Effector memory CD4-positive, alpha-beta T cell (primary cell): ENCODE measurements at places on chromosomes 12 and 14.

- no peak for DNase-seq
These were observed 380.0 kb downstream of the DIO2 start for GRCh38 chr14:79831195-79831892.

- no peak for DNase-seq
These were observed 4.0 kb downstream of the RASAL1 start for GRCh38 chr12:113131556-113131955.

DNA sequence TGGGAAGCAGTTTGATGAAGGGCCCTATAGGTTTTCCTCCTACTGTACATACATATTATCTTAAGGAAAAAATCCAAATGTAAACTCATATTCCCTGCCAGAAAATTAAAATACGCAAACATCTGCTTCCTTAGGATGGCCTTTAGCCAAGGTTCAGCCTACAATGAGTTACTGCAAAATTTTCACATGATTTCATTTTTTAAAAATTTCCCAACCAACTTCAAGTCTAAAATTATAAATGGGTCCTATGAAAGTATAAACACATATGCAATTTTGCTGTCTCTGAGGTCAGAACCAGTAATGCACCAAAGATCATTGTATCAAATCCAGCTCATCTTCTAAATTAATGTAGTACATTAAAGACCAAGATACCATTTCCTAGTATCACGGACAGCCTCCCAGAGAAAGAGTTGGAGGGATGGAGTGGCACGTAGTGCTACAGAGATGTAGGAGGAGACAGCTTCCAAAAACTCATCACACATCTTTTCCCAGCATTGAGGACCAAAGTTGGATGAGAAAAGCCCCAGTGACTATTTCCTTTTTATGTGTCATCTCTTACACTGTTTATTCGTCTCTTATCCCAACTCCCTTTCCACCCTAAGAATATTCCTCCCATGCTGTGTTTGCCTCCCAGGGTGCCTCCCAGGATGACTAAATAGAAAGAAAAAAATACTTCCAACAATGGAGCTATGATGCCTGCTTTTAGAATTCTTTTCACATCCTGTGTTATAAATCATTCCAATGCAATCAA lies 92.3 kb upstream of the SLCO1C1 start:
- DNase-seq, result no peak

DNA sequence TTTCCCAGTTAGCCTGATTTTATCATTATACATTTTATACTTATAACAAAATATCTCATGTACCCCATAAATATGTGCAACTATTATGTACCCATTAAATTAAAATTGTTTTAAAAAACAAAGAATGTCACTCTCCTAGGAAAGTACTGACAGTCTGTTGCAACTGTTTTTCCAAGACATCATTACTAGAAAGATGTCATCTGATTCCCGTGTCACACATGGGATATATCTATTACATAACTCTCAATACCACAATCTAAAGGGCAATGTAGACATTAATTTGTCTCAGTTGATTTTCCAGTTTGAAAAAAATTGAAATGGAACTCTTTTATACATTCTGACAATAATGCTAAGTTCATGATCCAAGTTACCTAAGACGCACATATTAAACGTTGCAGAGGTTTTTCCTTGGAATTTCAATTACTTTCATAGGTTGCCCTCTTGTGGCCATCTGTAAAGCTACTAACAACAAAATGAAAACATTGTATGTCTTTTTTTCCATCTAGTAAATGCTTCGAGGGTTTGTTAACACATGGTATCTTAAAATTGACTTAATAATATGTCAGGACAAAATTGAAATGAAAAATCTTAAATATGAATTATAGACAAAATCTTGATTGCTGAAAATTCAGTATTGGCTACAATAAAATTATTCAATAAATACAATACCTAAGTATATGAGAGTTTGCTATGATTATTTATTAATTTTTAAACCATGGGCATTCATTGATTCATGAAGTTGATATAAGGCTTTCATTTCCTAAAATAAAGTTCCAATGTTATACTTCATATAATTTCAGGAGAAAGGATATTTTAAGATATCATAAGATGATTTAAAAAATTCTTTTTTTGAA lies 131.6 kb downstream of the PPFIA2 start:
- no peak for DNase-seq

DNA sequence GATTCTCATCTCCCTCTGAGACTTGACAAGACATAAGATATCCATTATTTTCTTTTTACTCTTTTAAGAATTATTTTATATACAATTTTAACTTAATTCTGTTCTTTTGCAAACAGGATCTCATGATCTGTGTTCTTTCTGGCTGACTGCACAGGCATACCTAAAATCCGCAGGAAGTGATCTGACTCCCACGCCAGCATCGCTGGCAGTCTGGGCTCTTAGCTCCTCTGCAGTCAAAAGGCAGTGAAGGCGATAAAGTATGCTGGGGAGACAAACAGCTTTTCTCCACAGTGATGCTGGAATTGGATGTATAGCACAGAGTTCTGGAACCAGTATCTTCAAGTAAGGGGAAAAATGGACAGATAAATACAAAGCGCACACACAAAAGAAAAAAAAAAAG lies 52.4 kb downstream of the DICER1 start:
- no peak for DNase-seq

DNA sequence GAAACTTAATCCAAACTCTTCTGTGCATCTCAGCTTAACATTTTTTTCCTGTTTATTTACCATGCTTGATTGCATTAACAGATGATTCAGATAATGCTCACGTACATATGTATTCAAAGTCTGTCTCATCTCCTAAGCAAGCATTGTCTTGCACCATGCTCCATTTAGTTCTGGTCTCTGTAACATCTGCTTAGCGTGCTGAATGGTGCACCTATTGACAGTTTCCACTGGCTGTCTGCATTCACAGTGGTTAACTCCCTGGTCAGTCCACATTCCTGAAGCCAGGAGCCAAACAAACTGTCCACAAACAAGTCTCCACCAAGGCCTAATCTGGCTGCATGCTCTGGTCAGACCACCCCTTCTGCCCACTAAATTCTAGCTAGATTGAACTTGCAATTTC lies 83.9 kb downstream of the KNTC1 start:
- DNase-seq, result no peak

DNA sequence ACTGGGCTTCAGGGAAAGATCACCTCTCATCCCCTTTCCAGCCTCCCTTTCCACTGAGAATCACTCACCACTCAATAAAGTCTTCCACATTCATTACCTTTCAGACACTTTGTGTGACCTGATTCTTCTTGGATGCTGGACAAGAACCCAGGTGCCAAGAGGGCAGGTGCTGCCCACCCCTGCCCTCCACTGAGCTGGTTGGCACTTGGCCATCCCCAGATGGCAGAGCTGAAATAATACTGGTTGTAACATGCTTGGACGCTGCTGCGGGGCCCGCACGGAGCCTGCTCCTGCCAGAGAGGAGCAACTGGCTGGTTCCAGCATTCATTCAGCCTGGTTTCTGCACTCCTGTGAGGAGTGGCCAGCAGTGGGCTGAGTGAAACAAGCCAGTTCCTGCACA lies 386.7 kb upstream of the CCDC196 start:
- no peak for DNase-seq

DNA sequence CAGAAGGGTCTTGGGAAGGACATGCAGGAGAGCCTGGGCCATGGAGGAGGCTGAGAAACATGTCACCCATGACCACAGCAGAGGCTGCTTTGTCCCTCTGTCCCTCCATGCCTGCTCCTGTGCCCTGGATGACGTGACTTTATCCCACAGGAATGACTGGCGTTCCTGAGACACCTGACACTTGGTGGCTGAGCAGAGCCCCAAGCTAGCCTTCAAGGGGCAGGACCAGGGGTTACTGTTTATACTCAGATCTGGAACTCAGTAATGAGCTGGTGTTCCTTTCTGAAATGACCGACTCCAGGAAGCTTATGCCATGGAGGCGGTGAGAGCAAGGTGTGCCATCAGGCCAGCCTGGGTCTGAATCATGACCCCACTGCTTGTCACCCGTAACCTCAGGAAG lies 44.2 kb downstream of the ZFP36L1 start:
- DNase-seq, result no peak

GRCh38 chr12:23049180-23049579 lies 424.2 kb downstream of the ETNK1 start:
- DNase-seq, result no peak

- DNase-seq, result no peak
These were observed 203.5 kb upstream of the NOS1 start for GRCh38 chr12:117564881-117565280.

DNA sequence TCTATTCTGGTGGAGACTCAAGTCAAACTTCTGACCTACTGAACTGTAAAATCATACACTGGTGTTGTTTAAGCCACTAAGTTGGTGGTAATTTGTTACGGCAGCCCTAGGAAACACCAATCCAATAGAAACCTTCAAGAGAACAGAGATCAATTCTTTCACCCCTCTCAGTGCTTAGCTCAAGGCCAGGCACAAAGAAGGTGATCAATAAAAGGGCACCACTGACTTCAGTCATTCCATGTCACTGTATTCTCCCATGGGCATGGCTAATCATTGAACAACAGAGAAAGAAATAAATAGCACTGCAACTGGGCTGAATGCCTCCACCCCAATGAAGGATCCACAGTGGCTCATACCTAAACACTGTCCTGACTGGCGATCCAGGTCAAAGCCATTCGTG lies 7.3 kb downstream of the FBLN5 start:
- no peak for DNase-seq

GRCh38 chr14:96257056-96257455 lies 1.0 kb downstream of the BDKRB1 start:
- no peak for DNase-seq

DNA sequence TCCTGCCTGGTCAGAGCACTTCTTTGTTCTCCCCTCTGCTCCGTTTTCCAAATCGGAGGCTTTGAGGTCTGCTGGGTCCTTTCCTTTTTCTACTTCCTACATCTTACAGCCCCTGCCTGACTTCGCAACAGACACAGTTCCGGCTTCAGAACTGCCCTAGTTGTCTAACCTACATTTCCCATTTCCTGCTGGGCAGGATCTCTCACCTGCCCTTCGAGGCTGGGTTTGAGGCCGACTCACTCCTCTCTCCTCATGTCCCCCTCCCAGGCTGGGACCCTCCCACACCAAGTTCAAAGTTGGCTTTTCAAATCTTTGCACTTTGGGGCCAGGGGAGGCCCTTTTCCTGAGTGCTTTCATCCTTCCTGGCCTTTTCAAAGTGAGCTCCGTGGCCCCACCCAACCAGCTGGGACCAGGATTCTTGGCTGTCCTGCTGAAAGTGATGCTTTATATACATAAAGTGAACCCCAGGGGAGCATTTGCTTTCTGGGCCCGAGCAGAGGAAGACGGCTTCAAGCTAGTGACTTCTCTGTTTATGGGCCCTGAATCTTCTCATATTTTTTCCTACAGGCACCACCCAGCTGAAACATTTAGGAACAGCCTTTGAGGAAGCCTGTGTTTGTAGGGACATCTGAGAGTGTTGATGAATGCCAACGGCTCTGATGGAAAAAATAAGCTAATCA lies 281.0 kb upstream of the CRY1 start:
- DNase-seq, result peak; percentile 7

DNA sequence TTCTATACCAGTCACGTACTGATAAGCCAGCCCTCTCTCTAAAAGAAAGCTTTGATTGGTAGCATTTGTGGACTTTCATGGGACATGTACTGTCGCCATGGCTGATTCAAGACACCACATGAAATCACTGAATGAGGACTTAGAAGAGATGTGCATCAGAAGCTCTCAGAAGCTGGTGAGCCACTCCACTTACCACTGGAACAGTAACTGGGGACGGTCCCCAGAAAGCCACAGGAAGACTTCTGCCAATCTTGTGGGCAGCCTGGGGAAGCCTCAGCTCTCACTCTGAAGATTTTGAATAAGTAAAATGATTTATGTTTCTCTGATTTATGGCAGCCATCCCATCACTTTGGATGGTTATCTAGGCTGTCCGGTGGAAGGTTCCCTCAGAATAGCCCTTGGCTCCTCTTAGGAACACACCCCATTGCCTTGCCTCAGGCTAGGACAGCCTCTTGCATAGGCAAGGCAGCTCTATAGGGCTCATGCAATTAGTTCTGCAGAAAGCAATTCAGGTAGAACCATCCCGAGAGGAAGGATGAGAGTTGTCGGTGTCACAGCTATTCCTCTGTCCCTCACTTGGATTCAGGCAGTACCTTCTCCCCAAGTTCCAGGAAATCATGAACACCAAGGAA lies 9.8 kb downstream of the DHRS1 start:
- no peak for DNase-seq

- DNase-seq, result no peak
These were observed 111.2 kb downstream of the RFLNA start for GRCh38 chr12:124406043-124406442.

- DNase-seq, result no peak
These were observed 21.7 kb downstream of the CPM start for GRCh38 chr12:68911197-68911718.

DNA sequence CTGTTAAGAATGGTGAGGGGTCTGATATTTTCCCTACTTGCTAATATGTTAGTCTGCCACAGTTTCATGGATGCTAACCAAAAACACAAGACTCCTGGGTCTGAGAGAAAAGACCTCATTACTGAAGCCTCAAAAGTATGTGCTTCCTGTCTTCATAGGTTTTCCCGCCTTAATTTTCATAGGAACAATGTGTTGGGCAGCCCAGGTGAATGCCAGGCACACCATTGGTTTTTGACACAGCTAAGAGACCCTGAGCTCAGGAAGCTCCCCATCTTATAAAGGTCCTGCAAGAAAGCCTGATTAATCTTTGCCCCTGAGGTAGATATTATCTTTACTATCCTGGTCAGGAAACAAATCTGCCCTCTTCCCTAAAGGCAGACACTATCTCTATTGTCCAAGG lies 464.1 kb downstream of the MDGA2 start:
- DNase-seq, result no peak

GRCh38 chr12:2504577-2504976 lies 290.2 kb upstream of the FKBP4 start:
- DNase-seq, result no peak
